Activated naive CD4-positive, alpha-beta T cell treated with Interleukin-2 at 50 U/mL for 16 hours (primary cell): ENCODE measurements at places on chromosomes 3 and 15.

DNA sequence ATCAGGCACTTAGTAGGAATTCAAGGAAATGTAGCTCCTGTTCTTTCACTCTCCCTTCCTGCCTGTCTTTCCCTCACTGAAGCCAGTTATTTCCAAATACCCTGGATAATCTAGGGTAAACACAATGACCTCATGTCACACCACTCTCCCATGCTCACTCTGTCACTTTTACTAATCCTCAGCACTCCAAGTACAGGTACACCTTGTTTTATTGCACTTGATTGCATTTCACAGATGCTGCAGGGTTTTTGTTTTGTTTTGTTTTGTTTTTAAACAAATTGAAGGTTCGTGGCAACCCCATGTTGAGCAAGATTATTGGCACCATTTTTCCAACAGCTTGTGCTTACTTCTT, 40.8 kb downstream of the PPM1L start:
- DNase-seq, result no peak

DNA sequence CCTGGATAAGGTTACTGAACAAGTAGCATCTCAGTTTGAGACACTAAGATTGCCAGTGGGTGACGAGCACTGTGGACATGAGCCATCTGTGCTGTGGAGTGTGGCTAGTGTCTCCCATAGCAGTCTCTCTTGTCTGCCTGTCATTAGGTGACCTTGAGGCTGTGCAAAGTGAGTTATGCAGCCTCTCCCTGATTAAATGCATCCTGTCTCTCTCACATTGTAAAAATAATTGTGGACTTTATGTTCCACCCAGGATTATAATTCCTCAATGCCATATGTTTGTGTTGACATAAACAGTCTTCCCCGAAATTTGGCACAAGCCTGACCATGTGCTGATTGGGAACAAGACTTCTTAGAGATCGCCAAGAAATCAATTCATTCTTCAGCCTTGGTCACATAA, 168.9 kb downstream of the MYRIP start:
- DNase-seq, result no peak

- DNase-seq, result no peak
Measured at GRCh38 chr3:153633407-153633806, 471.4 kb downstream of the RAP2B start.

DNA sequence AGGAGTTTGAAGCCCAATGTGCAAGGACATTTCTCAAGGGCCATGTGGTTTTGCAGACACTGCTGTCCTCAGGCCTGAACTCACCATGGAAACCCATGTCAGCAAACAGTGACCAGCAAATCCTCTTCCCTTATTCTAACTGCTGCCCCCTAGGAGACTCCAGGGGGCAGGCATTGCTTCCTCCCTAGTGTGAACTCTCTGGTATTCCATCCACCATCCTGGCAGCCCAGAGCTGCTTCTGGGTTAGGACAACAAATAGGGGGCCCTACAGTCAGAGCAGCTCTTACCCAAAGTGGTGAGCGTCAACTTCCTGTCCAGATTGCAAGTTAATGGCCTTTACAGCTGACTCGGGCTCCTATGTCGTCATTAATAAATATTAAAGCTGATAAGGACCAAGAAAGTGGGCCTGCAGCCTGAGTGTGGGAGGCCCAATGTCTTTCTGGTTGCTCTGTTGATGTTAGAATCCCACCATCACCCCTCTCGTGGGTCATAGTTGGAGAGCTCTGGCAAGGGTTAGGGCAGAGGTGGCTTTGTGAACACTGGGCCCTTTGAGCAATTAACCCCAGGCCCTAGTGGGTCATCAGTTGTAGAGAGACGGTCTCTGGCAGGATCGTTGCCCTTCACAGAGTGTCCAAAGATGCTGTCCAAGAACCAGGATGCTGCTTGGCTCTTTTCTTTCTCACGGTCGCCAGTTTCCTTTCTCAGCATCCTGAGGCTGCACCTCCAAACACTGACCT, 41.5 kb downstream of the TGM4 start:
- DNase-seq, result no peak

GRCh38 chr3:100144255-100144866, 30.1 kb upstream of the FILIP1L start:
- DNase-seq, result no peak
